ENCODE measurements at places on chromosomes 7 and 10.

DNA sequence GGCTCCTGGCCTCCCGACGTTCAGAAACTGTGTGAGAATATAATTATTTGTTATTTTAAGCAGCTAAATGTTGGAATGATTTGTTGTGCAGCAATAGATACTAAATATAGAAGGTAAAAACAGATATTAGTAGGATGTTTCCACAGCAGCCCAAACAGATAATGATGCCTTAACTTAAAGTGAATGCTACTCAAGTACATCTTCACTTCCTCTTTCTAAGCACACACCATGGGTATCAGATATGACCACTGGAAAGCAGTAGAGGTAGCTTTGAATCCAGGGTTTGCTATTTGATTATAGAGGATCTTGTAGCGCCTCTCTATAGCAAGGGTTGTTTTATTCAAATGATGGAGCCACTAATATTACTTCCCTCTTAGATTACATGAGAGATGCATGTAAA, 38.2 kb upstream of the BET1 start:
- no peak for DNase-seq

DNA sequence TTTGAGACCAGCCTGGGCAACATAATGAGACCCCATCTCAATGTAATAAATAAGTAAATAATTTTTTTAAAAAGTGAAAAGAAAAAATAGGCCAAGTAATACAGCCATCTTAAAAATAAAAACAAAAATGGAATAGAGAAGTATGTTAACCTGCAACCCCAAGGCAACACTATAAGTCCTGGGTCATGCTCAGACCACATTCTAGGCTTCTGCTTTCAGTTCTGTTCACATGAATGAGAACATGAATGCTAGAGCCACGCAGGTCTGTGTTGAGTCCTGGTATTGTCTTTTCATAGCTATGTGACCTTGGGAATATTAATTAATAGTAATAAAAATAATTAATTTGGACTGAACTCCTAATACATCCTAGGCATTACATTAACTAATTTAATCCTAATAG, 284.0 kb downstream of the AUTS2 start:
- DNase-seq, result no peak

DNA sequence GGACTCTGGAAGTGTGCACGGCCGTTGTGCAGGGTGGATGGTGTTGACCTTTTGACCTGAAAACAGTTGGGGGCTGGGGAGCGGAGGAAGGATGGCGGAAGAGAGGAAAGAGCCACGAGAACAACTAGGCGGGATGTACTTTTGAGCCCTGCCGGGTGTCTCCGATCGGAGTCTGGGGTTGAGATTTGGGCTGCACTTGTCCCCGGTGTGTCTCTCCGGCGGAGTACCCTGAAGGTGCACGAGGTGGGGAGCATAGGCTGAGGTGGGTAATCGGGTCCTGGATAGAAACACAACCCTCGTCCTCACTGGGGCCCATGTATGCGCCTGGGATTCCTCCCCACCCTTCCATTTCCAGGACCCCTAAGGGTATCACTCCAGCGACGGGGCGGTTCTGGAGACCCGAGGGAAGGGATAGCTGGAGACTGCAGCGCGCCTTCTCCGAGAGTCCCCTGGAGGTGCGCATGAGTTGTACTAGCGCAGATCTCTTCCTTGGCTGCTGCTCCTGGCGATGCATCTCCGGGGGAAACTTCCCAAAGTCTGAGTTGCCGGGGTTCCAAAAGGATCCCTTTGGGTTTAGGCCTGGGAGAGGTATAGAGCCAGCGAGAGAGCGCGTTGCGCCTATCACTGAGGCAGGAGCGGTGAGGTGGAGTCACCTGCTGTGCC, 4.6 kb upstream of the HMX2 start:
- DNase-seq, result no peak

DNA sequence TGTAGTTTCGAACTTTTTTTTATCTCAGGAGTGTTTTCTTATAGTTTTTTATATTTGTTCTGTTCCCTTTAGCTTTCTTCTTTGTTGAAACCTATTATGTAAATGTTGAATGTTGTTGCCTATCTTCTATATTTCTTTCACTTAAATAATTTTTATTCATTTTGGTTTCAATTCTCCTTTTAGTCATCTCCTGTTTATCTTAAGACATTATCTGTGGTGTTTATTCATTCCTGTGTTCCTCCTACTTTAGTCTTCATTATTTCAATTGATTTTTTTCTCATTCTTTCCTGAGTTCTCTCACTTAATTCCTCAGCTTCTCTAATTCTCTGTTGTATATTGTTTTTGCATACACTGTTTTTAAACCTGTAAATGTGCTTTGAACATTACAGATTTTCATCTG, 64.1 kb downstream of the XPNPEP1 start:
- DNase-seq, result no peak

- DNase-seq, result no peak
These were observed 26.0 kb downstream of the EN2 start for GRCh38 chr7:155483868-155484325.

GRCh38 chr10:73915206-73915851, 4.4 kb downstream of the PLAU start:
- no peak for DNase-seq

- DNase-seq, result no peak
These were observed 44.4 kb upstream of the KLF6 start for GRCh38 chr10:3829156-3830050.

GRCh38 chr7:40520986-40521738, 386.4 kb downstream of the SUGCT start:
- no peak for DNase-seq

All from SK-N-DZ (cell line).